ENCODE measurements at places on chromosomes 12 and 14.

GRCh38 chr12:69105101-69105962 is 134.0 kb upstream of the CPSF6 start:
- no peak for DNase-seq

- DNase-seq: no peak
Measured at GRCh38 chr14:49593016-49593415, 5.7 kb upstream of the LRR1 start.

- no peak for DNase-seq
Measured at GRCh38 chr14:97109234-97109633, 312.1 kb downstream of the VRK1 start.

DNA sequence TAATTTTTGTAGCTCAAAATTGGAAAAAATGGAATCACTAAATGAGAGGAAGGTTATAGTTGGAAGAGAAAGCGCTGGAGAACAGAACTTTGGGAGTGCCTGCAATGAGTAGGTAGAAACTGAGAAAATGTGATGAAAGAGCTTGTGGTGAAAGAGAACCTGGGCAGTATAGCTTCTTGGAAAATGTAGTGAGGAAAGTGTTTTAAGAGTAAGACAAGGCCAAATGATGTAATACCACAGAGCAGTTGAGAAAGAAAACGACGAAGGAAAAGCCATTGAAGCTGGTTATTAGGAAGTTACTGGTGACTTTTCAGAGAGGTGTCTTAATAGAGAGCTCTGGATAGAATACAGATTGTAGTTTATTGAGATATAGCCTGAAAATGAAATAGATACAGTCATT is 255.3 kb downstream of the AEBP2 start:
- DNase-seq: no peak

DNA sequence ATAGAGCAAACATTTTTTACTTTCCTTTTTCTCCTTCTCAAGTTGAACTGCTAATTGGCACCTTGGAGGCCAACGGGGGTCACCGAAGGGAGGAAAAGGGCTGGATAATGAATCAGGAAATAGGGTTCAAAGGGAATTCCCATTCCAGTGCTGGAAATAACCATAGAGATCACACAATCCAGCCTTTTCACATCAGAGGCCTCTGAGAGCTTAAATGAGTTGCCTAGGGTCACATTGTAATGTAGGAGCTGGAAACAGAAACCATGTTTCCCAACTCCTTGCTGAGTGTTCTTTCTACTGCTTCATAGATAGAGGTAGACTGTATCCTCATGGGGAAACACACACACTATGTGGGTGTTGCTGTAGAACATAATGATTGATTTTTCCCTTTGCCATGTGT is 60.6 kb upstream of the DDHD1 start:
- DNase-seq: no peak

- DNase-seq: no peak
Measured at GRCh38 chr14:24399999-24400718, 1.4 kb downstream of the NYNRIN start.

DNA sequence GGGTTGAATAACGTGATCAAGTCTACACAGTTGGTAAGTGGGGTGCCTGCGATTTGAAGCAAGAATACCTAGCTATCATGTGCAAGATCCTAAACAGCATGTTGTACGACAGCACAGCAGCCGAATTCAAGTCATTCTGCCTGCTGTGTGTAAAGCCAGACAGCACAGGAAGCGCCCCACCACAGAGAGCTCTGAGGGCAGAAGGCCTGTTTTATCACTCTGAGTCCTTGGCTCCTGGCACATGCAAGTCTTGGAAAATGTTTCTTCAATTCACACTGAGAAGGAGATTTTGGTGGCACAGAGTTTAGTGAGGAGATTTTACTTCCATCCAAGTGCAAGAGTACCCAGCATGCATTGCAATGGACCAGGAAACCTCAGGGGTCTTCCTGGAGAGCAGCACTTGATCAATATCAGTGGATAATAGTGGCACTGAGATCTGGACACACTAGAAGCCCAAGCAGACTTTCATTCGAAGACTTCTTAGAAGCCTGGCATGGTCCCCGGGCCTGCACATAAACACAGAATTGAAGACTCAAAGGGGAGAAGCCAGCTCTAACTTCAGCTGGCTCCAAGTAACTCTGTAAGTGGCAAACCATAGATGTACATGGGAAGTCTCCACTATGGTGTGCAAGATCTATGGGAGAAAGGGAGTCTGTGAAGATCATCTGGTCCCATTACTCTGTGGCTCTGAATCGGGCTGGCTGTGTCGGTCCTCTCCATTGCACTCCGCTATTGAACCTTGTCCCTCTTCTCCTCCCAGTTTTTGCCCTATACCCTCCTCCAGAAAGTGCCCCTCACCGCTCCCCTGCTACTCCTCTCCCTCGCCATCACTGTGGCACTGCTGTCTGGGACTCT is 1.5 kb upstream of the KRT1 start:
- peak; percentile 71 for DNase-seq

GRCh38 chr12:24960222-24960855 is 11.4 kb upstream of the BCAT1 start:
- DNase-seq: peak; percentile 61

GRCh38 chr12:123030686-123031085 is 50.2 kb downstream of the ARL6IP4 start:
- no peak for DNase-seq

- no peak for DNase-seq
Measured at GRCh38 chr12:20453756-20454310, 85.5 kb downstream of the PDE3A start.

GRCh38 chr12:33536431-33536830 is 96.8 kb upstream of the SYT10 start:
- no peak for DNase-seq

- no peak for DNase-seq
Measured at GRCh38 chr12:67842124-67842523, 147.1 kb upstream of the IFNG-AS1 start.

DNA sequence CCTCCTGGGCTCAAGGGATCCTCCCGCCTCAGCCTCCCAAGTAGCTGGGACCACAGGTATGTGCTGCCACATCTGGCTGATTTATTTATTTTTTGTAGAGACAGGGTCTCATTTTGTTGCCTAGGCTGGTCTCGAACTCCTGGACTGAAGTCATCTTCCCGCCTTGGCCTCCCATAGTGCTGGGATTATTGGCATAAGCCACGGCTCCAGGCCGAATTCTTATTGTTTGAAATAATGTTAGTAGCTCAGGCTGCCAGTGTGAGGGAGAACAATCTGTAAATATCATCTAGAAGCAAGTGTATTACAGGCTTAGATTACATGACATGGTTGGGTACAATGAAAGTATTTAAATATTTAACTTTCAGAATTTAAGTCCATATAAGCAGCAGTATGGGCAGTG is 8.2 kb downstream of the ACTR6 start:
- no peak for DNase-seq

- no peak for DNase-seq
Measured at GRCh38 chr12:5456030-5456429, 24.1 kb downstream of the NTF3 start.

DNA sequence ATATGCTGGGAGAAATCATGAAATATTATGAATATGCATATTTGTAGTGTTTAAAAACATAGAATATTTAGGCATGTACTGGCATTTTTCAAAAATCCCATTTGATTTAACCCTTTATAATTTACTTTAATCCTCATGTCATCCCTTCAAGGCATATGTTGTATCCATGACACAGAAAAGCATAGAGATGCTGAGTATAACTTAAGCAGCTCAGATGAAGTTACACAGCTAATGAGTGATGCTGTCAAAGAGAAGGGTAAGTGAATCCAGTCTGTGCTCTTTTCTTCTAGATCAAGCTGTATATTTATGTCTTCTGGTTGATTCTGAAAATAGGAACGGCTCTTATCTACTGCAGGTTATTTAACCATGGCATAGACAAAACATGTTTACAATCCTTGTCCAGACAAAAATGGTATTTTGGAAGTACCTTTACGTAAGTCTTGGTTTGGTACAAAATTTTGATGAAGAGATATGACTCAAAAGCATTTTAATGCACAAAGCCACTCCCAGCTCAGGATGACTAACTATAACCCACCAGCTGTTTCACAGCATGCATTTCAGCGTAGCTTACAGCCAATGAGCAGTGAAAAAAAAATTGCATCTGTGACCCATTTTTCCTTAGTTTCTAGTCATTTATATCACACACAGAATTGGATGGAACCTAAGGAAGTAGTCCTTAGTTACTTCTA is 201.7 kb downstream of the STXBP6 start:
- DNase-seq: no peak

DNA sequence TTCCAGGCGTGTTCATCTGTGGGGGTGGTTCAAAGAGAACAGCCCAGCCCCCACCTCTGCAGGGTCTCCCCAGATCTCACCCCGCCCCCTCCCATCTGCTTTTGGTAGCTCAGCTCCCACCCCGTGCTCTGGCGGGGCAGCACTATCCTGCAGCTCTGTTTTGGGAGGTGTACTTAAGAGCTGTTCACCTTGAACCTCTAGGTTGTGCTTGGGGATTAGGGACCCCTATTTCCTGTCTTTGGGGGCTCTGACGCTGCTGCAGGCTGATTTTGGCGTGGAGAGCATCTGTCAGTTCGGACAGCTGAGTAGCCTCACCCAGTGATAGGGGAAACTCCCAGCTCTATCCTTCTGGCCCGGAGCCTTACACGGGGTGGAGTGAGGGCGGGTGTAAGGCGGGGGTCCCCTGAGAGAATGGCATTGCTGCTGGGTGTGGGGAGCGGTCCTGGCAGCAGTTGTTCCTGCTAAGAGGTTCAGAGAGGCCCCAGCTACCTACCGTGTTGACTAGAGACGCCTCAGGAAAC is 765 bp downstream of the TMEM120B start:
- no peak for DNase-seq

DNA sequence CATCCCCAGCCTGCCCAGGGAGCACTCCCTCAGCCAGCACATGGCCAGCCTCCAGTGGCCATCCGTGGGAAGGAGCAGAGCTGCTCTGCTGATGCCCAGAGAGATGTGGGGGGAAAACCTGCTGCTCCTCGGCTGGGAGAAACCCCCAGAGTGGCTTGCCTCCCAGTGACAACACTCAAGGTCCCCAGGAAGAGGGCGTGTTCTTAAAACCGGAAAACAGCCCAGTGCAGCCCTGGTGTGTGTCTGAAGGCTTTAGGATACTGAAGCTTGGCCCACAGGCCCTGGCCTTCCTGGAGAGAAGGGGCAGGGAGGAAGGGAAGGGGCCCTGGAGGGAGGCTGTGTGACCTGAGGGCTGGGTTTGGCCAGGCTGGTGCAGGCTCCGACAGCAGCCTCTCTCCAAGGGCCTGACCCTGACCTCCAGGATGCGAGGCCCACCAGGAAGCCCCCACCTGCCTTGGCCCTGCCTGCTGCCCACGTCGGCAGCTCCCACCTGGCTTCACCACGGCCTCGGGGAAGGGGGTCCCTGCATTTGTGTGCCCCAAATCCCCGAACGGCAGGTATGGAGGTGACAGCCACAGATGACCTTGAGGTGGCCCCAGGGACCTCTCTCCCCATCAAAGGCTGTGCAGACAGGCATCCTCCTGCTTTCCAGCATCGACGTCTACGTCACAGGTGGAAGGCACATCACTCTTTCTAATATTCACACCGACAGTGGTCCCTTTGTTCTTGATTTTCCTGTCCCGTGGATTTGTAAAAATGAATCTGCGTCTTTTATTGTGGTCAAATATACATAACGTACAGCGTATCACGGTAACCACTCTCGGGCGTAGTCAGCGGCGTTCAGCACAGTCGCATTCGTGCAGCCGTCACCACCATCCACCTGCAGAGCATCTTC is 190.0 kb upstream of the C14orf180 start:
- DNase-seq: peak; percentile 49

- no peak for DNase-seq
Measured at GRCh38 chr12:72535212-72535990, 263.2 kb downstream of the TRHDE start.

- DNase-seq: no peak
Measured at GRCh38 chr14:104592785-104593184, 11.8 kb downstream of the TMEM179 start.

GRCh38 chr14:43001731-43002130 is 1395.1 kb downstream of the LRFN5 start:
- DNase-seq: no peak

DNA sequence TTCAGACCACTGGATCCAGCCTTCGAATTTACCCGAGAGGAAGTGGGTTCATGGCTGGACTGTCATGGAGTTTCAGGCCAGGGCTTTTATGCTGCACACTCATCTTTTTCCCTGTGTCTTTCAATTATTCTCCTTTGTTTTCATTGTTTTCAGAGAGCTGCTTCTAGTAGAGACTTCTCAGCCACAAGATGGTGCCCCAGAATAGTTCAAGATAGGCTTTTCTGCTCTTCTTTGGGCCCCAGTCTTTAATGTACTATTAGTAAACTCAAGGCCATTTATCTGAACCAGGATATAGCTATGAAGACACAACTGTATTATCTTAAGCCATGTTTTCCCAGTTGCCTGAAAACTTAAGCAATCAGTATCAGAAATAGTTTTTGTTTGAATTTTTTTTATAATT is 30.4 kb upstream of the PSMA6 start:
- no peak for DNase-seq

GRCh38 chr14:79144896-79145295 is 974.7 kb downstream of the NRXN3 start:
- DNase-seq: no peak

DNA sequence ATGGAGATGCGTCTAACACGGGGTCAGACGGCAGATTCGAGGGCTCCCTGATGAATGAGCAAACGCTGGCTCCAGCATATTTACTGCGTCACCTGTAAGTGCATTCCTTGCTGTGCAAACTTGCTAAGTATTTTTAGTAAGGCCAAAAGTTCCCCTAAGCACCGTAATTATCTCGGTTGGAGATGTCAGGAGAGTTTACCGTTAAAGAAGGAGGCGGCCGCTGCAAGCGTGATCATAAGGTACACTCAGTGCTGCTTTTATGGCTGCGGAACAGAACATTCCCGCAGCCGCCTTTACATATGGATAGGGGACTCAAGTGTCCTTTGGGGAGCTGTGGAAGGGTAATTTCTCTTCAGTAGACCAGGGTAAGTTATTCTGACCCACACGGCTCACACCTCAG is 175.6 kb downstream of the GLT1D1 start:
- no peak for DNase-seq

DNA sequence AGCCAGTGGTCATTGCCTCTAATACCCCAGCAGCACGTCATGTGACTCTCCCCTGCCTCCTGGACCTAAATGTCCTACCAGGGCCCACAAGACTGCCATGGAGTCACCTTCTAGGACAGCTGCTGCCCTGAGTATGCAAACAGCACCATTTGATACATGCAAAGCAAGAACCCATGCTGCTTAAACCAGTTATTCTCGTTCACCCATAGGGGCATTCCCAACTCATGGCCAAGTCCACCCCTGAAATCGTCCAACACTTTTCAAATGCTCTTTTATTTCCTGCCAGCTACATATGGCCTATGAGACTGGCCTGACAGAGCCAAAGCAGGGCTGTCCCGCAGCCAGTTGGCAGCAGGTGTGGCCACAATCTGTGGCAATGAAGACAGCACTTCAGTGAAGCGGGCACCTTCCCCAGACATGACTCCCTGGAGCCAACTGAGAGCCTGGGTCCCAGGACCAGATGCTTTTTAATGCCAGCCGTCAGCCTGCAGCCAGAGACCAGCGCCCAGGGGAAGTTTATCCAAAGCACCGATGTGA is 99.9 kb downstream of the BCAT1 start:
- no peak for DNase-seq

GRCh38 chr14:66378712-66379505 is 107.3 kb upstream of the CCDC196 start:
- DNase-seq: no peak

- DNase-seq: no peak
Measured at GRCh38 chr14:51445001-51445390, 204.9 kb downstream of the TMX1 start.

- no peak for DNase-seq
Measured at GRCh38 chr12:62700091-62700880, 233.7 kb downstream of the MON2 start.

Measured in activated CD8-positive, alpha-beta T cell treated with anti-CD3 and anti-CD28 coated beads, Interleukin-2, amount 10 ng/mL, durations not matched to agents 7 days and 5 days (primary cell).